ENCODE measurements at places on chromosomes 16 and 17.

- DNase-seq, result no peak
These were observed 62.9 kb downstream of the PRMT7 start for GRCh38 chr16:68373528-68374245.

DNA sequence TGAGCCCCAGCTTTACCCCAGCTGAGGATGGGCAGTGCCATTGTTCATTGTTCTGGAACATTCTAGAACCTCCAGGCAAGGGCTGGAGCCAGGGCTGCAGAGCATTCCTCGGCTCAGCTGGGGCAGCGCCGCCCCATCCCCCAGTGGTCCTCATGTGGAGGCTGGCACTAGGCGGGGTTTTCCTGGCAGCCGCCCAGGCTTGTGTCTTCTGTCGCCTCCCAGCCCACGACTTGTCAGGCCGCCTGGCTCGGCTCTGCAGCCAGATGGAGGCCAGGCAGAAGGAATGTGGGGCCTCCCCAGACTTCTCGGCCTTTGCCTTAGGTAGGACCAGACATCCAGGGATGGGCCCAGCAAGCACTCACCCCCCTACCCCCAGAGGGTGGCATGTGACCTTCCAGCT lies at the start of gene TMEM95:
TSS of gene TMEM95 (plus strand) at position 104 of the 400 bp plus-strand sequence. CDS start at position 153, 49 bp downstream.
- DNase-seq, result no peak

DNA sequence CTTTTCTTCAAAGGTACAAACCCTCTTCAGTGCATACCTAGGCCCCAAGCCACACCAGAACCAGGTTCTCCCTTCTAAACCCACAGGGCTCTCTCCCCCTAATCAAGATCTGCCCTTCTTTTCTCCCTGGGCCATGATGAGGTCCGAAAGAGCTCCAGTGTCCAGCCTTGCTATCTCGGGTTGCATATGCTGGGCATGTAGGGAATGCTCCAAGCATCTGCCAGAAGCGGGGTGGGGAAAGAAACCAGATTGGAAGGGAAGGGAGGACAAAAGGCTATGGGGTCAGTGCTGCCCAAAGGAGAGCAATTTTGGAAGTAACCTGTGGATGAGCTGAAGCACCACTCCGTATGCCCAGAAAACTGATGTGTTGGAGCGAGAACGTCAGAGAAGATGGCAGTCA lies 2.3 kb downstream of the CTDNEP1 start:
- DNase-seq, result no peak

DNA sequence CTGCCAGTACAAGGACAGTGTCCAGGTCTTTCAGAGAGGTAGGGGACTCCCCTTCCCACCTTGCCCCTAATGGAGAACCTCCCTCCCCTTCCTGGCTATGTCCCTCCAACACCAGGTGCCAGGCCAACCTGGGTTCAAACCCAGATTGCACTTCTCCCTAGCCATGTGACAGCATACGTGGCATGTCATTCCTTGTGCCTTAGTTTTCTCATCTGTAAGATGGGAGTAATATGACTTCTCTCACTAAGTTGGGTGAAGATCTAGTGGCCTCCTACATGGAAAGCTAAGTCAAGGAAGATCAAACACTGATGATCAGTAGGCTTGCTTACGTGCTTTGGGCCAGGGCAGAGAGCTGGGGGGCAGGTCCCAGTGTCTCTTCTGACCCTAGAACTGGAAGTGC lies 8.8 kb downstream of the FCSK start:
- no peak for DNase-seq

GRCh38 chr17:12983991-12984884 lies 33.6 kb downstream of the ELAC2 start:
- DNase-seq, result no peak

GRCh38 chr16:4016658-4017057 lies 99.6 kb downstream of the ADCY9 start:
- no peak for DNase-seq

DNA sequence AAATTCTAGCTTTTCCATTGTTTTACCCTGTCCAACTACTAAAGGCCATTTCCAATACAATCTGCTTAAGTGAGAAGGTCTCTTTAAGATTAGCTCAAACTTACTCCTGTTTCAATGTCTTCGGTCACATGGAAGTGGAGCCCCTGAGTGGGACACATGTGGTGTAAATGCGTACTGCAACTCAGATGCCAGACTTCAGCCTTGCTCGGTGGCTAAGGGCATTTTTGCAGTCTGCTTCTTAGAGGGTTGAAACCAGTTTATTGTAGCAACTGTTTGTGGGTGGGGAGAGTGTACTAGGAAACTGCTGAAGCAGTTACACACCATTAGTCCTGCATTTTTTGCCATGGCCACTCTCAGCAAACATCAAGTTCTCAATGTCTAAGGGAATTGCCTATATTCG lies 140.6 kb downstream of the PARN start:
- DNase-seq, result no peak

GRCh38 chr16:75527825-75528299 lies 8.0 kb downstream of the CHST5 start:
- DNase-seq, result no peak

GRCh38 chr17:9364837-9365430 lies 210.7 kb downstream of the STX8 start:
- DNase-seq, result no peak

- DNase-seq, result no peak
These were observed 38.1 kb downstream of the MRC2 start for GRCh38 chr17:62665599-62665998.
